Activated CD8-positive, alpha-beta memory T cell treated with anti-CD3 and anti-CD28 coated beads for 48 hours (primary cell): ENCODE measurements at places on chromosomes 7 and 10.

DNA sequence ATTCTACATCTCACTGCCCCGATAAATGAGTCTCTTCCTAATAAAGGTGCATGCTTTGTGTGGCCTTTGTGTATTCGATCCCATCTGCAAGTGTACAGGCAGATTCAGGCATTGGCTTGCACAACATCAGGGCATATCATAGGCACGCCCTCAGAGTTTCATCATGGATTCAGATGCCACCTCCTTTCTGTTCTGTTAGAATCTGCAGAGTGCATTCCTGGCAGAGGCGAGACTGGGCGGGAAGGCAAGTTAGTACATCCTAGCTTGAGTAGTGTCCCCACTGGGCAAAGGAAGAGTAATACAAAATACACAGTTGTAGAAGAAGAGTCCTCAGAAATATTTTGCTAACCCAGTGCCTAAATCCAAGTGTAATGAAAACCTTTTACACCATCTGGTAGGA is 346.5 kb upstream of the GALNT17 start:
- no peak for DNase-seq

DNA sequence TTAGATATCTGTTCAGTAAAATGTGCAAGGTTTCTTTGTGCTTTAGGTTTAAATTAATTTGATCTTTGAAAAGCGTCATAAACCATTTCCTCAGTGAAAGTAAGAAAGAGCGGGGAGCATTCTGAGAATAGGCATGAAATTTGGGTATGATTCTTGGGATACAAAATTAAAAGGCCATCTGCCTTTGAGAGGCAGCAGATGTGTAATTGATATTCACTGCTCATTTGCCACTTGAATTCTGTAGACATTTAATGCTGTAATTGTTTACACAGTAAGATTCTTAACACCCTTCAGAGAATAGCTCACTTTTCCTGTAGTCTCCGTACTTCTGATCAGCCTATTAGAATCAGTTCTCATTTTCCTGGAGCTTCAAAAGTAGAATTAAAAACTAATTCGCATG is 18.7 kb downstream of the FRMD4A start:
- no peak for DNase-seq

GRCh38 chr10:69332278-69333010 is 54.1 kb downstream of the HK1 start:
- no peak for DNase-seq

- no peak for DNase-seq
Observed at GRCh38 chr10:3774814-3775695, 10.0 kb downstream of the KLF6 start.

DNA sequence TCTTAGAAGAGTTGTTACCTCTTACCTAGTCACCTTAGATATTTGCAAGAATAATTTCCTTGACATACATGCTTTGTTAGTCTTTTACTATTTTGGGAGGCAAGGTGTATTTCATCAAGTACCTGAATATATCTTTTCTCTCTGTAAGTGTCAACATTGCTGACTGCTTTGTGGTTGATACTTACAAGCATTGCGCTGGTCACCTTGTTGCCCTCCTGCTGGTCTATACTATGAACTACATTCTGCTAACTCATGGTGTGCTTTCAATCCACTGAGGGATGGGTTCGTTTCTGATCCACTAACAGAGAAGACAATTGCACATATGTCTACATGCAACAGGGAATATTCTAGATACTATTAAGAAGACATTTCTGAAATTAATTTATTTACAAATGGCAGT is 837.8 kb upstream of the COBL start:
- DNase-seq = no peak

GRCh38 chr7:144529269-144529926 is 125.9 kb upstream of the NOBOX start:
- DNase-seq = no peak
